NCI-H460 (cell line): ENCODE measurements at places on chromosomes 4 and X.

- DNase-seq: no peak
Observed at GRCh38 chrX:13147733-13148132, 103.3 kb upstream of the FAM9C start.

DNA sequence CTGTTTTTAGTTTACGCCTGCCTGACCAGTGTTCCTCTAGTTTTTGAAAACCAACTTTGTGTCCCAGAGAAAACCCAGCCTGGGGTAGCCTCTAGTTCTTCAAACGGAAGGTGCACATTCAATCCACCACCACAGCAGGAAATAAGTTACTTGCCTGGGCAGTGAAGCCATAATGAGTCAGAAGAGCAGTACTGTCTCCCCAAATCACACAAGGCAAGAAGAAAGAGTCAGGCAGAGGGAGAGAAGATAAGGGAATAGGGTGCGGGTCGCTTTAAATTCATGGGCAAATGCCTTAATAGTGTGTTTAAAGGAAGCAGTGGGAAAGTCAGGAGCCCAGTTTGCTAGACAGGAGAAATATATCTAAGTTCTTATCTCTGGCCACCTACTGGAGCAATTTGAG is 333.8 kb upstream of the GRIA3 start:
- no peak for DNase-seq

DNA sequence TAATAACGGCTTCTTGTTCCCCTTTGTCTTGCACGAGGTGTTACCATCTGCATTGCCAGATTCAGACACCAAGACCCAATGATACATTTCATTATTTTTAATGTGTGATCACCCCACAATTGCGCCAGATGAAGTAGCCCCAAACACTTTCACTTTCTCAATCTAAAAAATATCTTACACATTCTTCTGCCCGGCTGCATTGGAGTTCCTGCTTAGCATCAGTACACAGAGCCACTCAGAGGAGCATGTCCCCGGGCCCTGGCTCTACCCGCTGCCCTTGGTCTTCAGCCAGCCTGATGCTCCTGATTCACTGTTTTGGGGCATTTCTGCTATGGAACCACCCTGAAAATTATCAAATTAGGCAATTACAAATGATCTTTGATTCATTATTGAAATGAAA is 66.0 kb upstream of the TENM3 start:
- DNase-seq: no peak

DNA sequence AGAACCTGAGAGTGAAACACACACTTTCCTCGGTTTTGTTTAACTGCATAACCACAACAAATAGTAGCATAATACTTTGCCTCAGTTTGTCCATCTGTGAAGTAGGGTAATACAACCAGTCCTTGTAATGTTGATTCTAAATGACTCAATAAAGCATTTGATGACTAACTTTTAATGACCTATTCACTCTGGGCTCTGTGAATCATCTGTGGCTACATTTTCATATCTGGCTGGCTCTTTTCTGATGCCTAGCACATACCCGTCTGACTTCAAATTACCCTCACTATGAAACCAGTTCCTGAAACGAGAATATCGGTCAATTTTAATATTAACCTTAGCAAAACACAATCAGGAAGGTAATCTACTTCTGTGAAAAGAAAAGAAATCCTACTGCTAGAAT is 151.0 kb downstream of the SH2D1A start:
- DNase-seq: no peak
